ENCODE measurements at places on chromosomes 12 and 14.

DNA sequence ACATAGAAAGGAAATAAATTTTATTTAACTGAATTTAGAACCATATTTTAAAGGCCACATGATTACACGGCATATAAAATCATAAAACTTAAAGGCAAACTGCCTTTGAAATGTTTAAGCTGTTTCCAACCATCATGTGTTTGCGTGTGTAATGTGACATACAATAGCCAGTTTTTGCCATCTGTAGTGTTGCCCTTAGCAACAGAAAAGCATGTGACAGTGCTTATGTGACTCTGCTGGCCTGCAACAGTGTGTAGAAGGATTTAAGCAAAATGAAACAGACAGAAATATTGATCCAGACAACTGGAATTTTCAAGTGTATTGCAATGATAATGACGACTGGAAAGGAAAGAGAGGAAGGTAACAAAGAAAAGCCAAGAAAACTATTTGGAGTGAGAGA is 49.5 kb downstream of the TSPAN19 start:
- no peak for DNase-seq

GRCh38 chr14:23828616-23829015 is 125.0 kb upstream of the DHRS4 start:
- DNase-seq = no peak

DNA sequence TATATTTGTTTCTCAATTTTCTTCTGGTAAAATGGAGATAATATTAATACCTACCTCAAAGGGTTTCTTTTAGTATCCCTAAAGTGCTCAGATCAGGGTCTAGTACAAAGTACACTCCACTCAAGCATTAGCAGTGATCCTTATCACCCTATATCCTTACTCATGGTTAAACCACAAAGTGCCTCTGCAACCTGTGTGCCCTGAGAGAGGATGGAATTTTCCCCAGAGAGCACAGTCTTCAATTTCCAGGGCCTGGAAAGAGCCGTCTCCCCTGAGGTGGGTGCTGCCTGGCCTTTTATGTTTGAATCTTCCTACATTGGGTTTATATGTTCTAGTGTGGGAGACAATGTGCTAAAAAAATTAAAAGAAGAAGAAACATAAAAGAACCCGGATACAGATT is 183.1 kb upstream of the FBXO33 start:
- DNase-seq = no peak

GRCh38 chr12:64218597-64218996 is 3.5 kb downstream of the KICS2 start:
- DNase-seq = no peak

GRCh38 chr12:127133675-127134335 is 1133.2 kb upstream of the TMEM132C start:
- no peak for DNase-seq

DNA sequence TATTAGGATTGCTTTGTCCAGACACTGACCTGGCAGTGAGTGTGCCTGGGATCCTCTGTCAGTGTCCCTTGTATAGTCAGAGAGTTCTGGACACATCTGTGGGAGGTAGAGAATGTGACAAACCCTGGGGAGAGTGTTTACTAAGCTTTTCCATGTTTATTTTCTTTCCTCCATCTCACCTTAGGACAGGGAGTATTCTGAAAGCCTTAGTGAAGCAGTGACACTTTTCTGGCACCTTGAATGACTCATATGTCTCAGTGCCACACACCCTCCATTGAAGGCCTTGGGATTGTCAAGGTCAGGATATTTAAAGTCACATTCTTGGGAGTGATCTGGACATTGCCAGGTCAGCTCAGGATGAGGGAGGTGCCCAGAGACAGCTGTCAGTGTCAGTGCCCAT is 34.9 kb upstream of the CTDSP2 start:
- DNase-seq = no peak

DNA sequence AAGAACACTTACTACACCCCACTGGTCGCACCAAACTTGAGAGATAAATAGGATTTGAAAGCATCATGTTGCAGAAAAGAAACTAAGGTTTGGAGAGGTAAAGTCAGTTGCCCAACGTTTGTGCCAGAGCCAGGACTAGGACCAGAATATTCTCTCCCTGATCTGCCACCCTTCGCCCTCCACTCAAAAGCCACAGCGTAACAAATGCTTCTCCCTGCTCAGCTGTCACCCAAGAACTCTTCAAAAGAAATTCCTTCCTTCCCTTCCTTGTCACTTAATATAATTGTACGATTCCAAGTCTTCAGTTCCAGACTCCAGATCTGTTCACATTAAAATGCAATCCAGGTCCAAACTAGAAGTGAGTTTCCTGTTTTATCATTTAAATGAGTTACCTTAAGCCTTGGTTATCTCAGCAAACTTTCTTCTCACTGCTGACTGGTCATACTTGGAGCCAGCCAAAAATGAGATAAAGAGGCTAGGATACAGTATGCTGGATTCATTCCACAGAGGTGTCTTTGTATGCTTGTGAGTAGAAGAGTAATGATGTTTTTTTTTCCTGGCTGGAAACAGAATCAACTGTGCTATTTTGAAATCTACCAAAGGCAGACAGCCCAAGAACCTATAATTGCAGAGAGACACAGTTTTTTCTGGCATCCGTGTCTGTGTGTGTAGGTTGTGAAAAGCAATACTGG is 12.8 kb upstream of the PPFIBP1 start:
- DNase-seq = no peak

DNA sequence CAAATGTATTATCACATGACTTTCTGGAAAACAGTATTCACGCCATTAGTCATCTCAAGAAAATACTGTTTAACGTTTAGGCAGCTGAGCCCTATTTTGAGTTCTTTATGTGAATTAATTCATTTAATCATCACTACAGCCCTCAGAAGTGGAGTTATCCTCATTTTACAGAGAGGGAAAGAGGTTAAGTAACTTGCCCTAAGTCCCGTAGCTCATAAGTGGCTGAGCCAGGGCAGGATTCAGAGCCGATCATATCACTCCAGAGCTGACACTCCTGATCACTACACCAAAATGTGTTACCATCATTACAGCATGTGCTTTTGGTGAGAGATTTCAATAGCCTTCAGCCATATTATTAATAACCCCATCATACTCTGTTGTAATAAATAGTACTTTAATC is 210.6 kb downstream of the FBXL14 start:
- no peak for DNase-seq

DNA sequence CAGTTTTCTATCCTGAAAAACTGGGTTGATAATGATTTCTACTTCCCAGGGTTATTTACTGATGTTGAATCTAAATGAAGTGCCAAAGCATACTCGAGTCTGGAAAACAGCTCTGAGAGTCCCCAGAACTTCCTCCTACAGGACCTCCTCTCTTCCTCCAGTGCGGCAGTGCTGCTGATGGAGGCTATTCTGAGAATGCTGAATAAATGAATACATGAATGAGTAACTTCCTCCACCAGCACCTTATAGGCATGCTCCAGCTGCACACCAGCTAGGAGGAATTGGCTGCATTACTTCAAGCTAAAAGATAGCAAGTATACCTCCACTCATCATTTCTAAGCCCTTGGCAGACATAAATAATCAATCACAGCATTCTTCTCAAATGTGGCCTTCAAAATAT is 448.8 kb upstream of the CCDC196 start:
- DNase-seq = no peak

- DNase-seq = no peak
Measured at GRCh38 chr14:89810101-89810500, 144.4 kb downstream of the EFCAB11 start.

- no peak for DNase-seq
Measured at GRCh38 chr12:125634813-125635212, 569.6 kb downstream of the AACS start.

- DNase-seq = no peak
Measured at GRCh38 chr12:91383099-91383498, 200.5 kb upstream of the DCN start.

DNA sequence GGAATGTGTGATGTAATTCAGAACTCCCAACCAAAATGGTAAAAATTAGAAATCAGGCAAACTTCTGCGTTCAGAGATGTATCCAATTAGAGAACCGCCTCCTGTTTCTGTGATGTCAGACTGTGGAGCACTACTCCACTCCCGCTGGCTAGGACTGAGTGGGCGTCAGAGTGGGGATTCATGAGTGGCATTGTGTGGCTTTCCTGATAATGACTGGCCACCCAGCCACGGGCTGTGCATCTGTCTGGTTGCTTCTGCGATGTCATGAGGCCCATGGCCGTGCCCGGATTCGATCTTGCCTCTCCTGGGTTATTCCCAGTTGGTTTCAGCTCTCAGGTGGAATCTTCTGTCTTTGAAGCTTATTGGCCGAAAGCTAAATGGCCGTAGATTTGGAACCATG is 87.1 kb upstream of the KCNA1 start:
- DNase-seq = no peak

DNA sequence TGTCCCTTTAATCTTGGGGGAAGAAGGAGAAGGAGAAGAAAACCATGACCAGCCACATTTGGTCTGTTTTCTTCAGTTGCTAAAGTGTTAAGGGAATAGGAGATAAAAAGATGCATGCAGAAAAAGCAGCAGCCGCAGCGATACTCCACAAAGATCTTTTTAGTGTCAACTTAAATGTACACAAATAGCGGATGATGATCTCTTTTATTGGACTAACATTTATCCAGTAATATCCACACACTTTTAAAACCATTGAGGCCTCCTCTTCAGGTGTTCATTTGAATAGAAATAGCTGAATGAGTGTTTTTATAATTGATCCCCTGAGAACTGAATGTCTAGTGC is 83.5 kb downstream of the PAPOLA start:
- no peak for DNase-seq

DNA sequence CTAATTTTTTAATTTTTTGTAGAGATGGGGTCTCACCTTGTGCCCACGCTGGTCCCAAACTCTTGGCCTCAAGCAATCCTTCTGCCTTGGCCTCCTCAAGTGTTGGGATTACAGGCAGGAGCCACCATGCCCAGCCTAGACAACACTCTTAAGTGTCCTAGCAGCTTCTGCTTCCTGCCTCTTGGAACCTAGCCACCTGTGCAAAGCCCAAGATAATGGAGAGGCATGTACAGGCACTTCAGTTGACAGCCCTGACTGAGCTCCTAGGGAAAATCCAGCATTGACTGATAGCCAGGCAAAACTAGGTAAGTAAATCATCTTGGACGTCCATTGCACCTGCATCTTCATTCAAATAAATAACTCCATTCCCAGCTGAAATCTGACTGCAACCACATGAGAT is 15.5 kb downstream of the COX14 start:
- DNase-seq = no peak

- DNase-seq = no peak
Measured at GRCh38 chr12:46133751-46134150, 135.1 kb downstream of the SLC38A1 start.

GRCh38 chr14:99524091-99524661 is 43.0 kb downstream of the CCNK start:
- no peak for DNase-seq

- DNase-seq = no peak
Measured at GRCh38 chr12:113398346-113399290, 5.1 kb downstream of the SDS start.

GRCh38 chr12:122886161-122886560 is 9.8 kb downstream of the VPS37B start:
- DNase-seq = no peak

GRCh38 chr14:90553298-90553920 is 156.6 kb downstream of the CALM1 start:
- DNase-seq = no peak

- DNase-seq = no peak
Measured at GRCh38 chr14:75343911-75344310, 65.3 kb downstream of the FOS start.

DNA sequence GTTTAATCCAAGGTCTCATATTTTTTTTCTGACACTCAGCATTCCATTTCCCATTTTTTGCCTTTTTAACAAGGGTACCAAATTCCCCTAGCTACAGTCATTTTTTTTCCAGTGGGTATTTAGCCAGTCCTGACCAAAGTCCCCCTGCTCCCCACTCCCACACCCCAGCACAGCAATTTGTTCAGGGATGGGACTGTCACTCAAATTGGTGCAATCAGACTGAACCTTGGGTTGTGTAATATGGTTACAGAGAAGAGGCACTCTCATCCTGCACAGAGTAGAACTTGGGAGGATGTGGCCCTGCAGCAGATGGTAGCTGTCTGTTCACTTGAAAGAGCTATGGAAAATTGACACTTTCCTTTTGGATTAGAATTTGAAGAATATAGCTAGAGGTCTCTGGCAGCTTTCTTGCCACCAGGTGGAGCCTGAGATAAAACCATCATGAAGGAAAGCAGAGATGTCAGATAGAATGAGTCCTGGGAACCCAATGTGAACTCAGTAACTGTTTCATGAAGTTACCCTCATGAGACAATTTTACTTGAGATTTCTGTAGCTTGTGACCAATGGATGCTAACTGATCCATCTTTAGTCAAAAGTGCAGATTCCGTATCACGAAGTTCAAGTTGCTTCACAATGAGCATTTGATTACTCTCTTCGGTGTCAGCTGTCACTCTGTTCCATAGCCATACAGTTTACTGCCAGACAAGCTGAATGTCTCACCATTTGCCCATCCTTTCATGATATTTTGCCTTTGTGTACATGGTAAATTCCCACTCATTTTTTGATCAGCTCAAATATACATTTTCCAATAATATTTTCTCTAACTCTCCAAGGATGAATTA is 394.0 kb upstream of the SYT1 start:
- no peak for DNase-seq

GRCh38 chr14:65872536-65872935 is 460.0 kb downstream of the FUT8 start:
- no peak for DNase-seq

- DNase-seq = no peak
Measured at GRCh38 chr14:90518941-90519256, 122.1 kb downstream of the CALM1 start.

- peak; percentile 76 for DNase-seq
Measured at GRCh38 chr14:103546652-103547454, 15.6 kb downstream of the BAG5 start.

DNA sequence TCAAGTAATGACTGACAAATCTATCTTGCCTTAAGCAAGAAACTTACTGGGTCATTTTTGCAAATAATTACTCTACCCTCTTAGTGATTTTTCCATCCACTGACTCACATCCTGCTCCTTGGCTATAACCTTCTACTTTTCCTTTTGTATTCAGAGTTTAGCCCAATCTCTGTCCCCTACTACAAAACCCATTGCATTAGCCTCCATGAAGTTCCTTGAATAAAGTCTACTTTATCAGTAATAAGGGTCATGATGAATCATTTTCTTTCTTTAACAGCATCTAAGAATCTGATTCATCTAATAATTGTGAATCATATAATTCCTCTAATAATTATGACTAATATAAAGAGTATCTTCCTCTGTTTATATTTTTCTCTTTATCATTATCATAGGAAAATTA is 132.6 kb downstream of the NTS start:
- DNase-seq = no peak

GRCh38 chr12:54074308-54074707 is 20.7 kb downstream of the HOXC4 start:
- DNase-seq = no peak

- DNase-seq = no peak
Measured at GRCh38 chr14:51715250-51715649, 63.5 kb downstream of the FRMD6 start.

DNA sequence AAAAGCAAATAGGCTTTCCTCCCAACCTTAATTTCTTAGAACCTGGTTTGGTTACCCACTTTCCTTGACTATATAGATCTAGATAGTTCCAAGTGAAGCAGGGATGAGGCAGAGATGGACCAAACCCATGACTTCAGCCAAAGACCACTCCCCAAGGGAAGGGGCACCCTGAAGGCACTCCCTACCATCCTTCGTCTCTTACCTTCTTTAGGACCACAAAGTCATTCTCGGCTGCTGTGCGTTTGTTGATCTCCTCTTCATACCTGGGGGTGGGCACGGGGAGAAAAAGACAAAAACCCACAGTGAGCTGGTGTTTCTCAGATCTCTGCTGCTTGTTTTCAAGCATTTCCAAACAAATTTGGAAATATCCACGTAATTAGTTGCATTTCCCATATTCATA is 3.4 kb downstream of the KRT4 start:
- no peak for DNase-seq

- no peak for DNase-seq
Measured at GRCh38 chr14:39264057-39264456, 30.3 kb downstream of the MIA2 start.
